ENCODE measurements at places on chromosomes 5 and 9. TPM values are rescaled to one million over a fixed set of nuclear protein-coding genes. Genes with fewer than 3 reads are reported as not detected.

The PANK3 gene
- 16.7 TPM for total RNA-seq

The SLC1A1 gene
- total RNA-seq, result 1.2 TPM

The SPATA31A5 gene
- not detected for total RNA-seq

The AK8 gene
- total RNA-seq, result 0.92 TPM

The TMEM215 gene
- 0.02 TPM for total RNA-seq

The PCDHB6 gene
- total RNA-seq, result 1.1 TPM

The LRRC19 gene
- not detected for total RNA-seq

The IFNA16 gene
- total RNA-seq, result not detected

The PTGDS gene
- 1.4 TPM for total RNA-seq

The FBP2 gene
- not detected for total RNA-seq

The PCDHB13 gene
- total RNA-seq, result 0.06 TPM

The SPATA31C1 gene
- not detected for total RNA-seq

The SEMA6A gene
- 0.15 TPM for total RNA-seq

The DDX4 gene
- not detected for total RNA-seq

The ACTBL2 gene
- not detected for total RNA-seq

The BTNL8 gene
- total RNA-seq, result not detected

The LCN10 gene
- total RNA-seq, result 0.14 TPM

The MYOT gene
- total RNA-seq, result 0.13 TPM

The ANXA2R gene
- 3.0 TPM for total RNA-seq

The PNPLA7 gene
- 0.44 TPM for total RNA-seq

The FLT4 gene
- total RNA-seq, result 3.6 TPM

The C7 gene
- not detected for total RNA-seq

The ROPN1L gene
- total RNA-seq, result 2.3 TPM

The LECT2 gene
- not detected for total RNA-seq

The NUTM2F gene
- not detected for total RNA-seq

The CTSV gene
- total RNA-seq, result 14.1 TPM

The IL3 gene
- not detected for total RNA-seq

The ISOC1 gene
- 15.8 TPM for total RNA-seq

The SPATA31D4 gene
- not detected for total RNA-seq

The PCDHA1 gene
- 0.14 TPM for total RNA-seq

The DPH7 gene
- 27.7 TPM for total RNA-seq

The IFNA13 gene
- total RNA-seq, result not detected

The ADAMTS6 gene
- 0.06 TPM for total RNA-seq

The PCDHGB5 gene
- 1.9 TPM for total RNA-seq

The NSG2 gene
- not detected for total RNA-seq

The IL9 gene
- not detected for total RNA-seq

The LPAR1 gene
- 22.1 TPM for total RNA-seq

The FGF1 gene
- total RNA-seq, result 0.24 TPM

The CCDC180 gene
- 0.58 TPM for total RNA-seq

The INSL6 gene
- not detected for total RNA-seq

The OSMR gene
- 59.6 TPM for total RNA-seq

The LOX gene
- total RNA-seq, result 1.4 TPM

The KIF20A gene
- total RNA-seq, result 41.8 TPM

The LHX6 gene
- total RNA-seq, result 3.1 TPM

The DMRTA1 gene
- total RNA-seq, result 0.52 TPM

The CCDC183 gene
- total RNA-seq, result 0.19 TPM

The ZFP37 gene
- total RNA-seq, result 1.4 TPM

The SLC45A2 gene
- not detected for total RNA-seq

The LCN15 gene
- not detected for total RNA-seq

The DMGDH gene
- not detected for total RNA-seq

The FGF10 gene
- total RNA-seq, result not detected

The ENTPD2 gene
- total RNA-seq, result 4.7 TPM

The NEUROG1 gene
- total RNA-seq, result not detected
